ENCODE measurements at places on chromosomes 1 and 21.

- DNase-seq, result no peak
These were observed 86.6 kb upstream of the C1orf87 start for GRCh38 chr1:60160141-60160540.

GRCh38 chr1:70071601-70072000 is 133.8 kb downstream of the LRRC40 start:
- no peak for DNase-seq

DNA sequence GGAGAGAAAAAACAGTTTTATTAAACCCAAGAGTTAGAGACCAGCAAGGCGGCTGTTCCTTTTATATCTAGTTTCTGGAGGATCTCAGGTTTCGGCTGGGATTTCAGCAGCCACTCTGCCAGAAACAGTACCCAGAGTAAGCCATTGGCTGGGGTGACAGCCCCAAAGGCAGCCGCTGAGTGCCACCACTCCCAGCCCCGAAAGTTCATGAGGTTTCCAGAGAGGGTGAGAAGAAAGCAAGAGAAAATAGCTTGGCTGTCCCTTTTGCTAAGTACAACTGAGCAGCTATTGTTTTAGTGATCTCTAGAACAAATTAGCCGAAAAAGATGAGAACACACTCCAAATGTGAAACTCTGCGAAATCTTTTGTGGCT is 1.2 kb downstream of the SH3BGR start:
- no peak for DNase-seq

- peak; percentile 64 for DNase-seq
These were observed 16.4 kb upstream of the RAB29 start for GRCh38 chr1:205791568-205792180.

DNA sequence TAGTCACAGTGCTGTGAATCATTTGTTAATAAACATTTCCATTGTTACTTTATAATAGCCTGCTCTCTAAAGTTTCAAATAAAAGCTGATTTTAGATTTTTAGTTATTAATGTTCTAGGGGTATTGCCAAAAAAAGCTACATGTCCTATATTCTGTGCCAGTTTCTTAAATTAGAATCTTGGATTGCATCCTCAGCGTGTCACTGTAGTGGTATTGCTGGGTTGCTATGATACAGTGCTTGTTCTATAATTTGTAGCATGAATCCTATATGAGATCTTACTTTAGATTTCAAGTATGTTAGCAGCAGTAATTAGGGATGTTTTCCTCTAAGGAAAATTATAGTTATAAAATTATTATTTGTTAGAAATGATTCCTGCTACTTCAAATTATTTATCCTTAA is 16.4 kb downstream of the PPP2R5A start:
- DNase-seq, result no peak

DNA sequence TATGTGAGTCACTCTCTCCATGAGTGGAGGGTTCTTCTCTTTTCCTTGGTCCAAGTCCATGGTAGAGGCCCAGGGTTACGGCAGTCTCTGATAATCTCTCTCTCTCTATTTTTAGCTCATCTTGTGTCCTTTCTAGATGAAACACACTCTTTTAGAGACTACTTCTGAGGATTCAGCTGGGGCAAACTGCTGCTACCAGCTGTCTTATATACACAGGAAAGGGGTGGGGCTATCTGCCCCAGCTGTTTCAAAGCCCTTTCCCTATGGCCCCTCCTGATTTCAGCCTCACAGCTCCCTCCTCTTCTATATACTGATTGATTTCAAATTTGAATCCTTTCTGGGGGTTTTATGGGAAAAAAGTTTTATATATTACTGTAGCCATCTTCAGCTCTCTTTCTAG is 324.8 kb downstream of the RWDD3 start:
- no peak for DNase-seq

- peak; percentile 27 for DNase-seq
These were observed 13.7 kb upstream of the RPL5 start for GRCh38 chr1:92817986-92818764.

DNA sequence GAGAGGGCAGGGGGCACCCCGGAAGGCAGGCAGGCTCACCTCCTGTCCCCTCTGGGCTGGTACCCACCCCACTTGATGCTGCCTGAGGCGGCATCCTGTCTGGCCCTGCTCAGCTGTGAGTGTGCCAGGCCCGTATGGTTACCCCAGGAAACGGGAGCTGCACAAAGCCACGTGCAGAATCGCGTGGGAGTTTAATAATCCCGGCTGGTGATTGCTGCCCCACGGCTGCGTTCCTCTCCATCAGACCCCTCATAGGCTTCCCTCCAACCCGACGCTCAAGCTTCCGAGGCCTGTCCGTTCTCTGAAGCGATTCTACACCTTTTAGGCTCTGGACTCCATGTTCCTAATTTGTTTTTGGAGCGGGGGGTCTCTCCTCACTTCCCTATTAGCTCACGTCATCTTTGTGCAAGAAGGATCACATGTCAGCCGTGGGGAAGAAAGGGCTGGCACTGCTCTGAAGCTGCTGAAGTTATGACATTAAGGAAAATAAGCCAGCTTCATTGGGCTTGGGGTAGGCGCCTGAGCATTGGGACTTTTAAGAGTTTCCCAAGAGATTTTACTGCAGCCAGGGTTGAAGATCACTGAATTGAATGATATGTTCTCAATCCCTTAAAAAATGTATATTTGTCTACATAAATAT is 1.1 kb upstream of the B3GALT5 start:
- DNase-seq, result no peak

GRCh38 chr1:203272633-203273205 is 32.6 kb upstream of the BTG2 start:
- DNase-seq, result no peak

DNA sequence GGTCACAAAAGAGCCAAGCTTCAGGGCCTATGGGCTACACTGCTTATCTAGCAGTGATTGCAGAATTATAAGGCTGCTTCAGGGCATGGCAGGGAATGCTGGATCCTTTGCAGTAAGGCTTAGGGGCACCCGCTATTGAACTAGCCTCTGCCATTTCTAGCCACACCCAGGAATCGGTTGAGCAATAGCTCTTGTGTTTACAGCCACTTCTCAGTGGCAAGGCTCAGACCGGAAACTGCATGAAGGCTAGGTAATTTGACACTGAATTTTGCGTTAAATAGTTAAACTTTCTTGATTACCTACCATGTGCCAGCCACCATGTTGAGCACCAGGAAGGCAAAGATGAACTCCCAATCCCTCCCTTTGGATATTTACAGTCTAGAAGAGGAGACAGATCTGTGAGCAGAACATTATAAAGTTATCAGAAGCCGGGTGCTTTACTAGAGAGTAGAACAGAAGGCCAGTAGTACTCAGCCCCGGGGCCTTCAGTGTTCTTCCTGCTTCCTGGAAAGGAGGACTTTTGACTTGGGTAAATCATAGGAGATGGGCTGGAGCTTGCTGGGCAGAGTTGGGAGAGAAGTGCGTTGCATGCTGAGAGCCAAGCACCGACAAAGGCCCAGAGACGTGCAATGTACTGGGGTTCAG is 98.6 kb upstream of the LPGAT1 start:
- no peak for DNase-seq

DNA sequence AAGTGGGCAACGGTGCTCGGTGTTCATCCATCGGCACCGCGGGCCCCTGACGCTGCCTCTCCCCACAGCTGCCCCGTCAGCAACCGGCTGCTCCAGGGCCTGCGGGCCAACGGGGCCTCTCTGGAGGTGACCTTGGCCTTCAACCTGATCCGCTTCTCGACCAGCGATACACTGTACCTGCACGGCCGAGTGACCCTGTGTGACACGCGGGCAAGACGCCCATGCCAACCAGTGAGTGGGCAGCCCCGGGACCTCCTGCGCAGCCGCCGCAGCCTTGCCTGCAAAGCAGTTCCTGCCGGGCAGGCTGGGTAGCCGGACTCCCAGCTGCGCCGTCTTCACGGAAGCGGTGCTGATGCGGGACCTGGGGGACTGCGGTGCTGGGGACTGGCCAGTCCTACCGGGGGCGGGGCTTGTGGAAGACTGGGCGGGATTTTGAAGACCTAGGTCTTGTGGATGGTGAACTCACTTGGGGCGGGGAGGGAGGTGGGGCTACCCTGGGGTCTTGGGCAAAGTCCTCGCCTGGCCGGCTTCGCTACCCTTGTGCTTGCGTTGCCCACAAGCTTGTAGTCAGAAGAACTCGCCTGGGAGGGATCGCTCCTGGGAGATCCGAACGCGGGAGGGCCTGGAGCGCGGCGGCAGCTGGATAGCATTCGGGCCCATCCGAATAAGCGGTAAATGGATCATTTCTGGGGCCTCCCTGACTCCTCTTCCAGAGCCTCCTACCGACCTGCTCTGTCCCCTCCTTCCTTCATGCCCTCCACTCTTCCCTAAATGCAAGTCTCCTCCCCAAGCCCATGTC is 8.8 kb upstream of the CEP85 start:
- DNase-seq, result peak; percentile 49

DNA sequence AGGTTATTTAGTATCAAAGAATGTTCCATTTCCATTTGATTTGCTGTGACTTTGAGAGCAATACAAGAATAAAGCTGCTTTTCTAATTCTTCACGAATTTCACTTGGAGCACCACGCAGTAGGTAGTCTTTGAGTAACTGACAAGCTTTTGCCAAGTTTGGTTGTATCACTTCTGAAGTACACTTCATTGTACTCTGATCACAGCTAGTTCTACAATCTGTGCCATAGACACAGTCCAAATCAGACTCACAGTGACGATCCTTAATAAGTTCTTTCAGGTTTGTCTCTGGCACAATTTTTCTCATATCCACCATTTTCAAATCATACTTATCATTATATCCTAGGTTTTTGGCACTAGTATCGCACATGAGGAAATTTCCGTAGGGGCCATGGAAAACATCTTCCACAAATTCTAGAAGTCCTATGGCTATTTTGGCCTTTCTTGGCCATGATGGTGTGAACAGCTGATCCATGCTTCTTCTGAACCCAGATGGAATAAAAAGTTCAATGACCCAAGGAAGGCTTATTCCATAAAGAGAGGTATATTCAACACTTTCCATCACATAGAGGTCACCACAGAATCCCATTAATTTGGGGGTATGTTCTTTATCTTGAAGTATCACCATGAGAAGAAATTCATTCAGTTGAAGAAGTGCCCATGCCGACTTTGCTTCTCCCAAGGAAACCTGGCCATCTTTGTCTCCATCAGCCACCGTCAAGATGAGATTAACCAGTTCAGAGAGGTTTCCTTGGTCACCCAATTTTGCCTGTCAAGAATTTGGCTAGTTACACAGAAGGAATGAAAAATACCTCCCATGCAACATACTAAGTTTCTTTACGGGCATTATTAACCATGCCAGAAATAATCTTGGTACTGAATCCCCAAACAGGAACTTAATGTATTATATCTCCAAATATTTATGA is 11.9 kb downstream of the RPL5 start:
- DNase-seq, result no peak

- no peak for DNase-seq
These were observed 328.2 kb upstream of the CHRM3 start for GRCh38 chr1:239058190-239058589.

GRCh38 chr21:16454399-16454798 is 724.6 kb downstream of the USP25 start:
- no peak for DNase-seq

GRCh38 chr1:1969505-1969900 is 34.1 kb downstream of the CFAP74 start:
- DNase-seq, result no peak

DNA sequence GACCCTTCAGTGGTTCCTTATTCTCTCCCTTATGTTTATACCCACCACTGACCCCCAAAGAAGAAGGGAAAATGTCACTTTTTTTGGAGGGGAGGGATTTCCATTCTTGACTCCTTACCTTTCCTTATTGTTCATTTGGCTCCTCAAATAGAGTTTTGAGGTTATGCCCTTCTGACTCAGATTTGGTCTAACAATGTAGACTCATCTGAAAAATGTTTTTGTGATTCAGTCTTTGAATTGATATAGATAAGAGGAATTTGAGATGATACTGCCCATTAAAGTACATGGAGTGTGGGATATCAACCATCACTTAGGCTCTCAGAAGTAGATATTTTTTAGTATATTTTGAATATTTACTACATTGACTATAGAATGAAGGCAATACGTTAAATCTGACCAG is 16.1 kb downstream of the USP1 start:
- no peak for DNase-seq

DNA sequence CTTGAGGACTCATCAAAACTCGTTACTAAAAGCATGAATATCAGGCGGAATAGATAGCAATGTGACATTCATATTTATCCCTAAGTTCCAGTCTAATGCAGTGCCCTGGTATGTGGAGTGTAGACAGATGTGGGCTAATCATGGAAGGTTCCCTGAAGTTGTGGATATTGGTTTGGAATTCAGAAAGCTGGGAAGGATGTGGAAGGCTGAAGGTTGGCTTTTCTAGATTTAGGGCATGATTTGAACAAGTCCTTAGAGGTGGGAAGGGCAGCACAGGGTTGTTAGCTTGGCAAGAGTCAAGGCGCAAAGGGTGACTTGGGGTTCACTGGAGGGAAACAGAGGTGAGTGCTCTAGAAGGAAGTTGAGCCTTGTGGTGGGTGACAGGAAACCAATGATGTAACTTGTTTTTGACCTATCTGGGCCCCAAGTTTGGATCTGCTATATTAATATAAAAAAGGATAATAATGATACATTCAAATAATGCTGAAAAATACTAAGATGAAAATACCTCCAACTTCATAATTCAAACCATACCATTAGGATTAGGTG is 21.9 kb downstream of the LGALS8 start:
- peak; percentile 26 for DNase-seq

GRCh38 chr1:10253755-10254154 is 43.4 kb downstream of the KIF1B start:
- DNase-seq, result no peak

- DNase-seq, result no peak
These were observed 42.5 kb downstream of the LRRC8D start for GRCh38 chr1:89863165-89863830.

DNA sequence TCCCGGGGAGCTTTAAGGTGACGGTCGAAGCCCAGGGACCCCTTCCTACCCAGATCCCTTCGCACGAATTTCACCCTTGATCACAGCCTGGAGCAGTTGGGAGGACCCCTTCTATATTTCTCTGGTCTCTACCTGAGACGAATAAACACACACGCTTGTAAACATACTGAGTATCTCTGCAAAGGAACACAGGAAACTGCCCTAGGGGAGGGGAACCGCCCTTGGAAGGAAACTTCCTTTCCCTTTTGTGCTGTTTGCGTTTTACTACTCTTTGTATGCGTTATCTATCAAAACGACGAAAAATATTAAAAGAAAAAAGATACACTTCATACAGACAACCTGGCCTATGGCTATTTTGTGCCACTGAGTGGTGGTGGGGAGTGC is 750 bp downstream of the NECAP2 start:
- no peak for DNase-seq

All from CD4-positive, alpha-beta T cell treated with Interferon alpha-2 for 1 hour (primary cell).